ENCODE measurements at places on chromosomes 6 and 20. TPM values are rescaled to one million over a fixed set of nuclear protein-coding genes. Genes with fewer than 3 reads are reported as not detected.

- DNase-seq = no peak
Measured at GRCh38 chr20:47927944-47928343, 142.7 kb upstream of the SULF2 start.

GRCh38 chr6:6640926-6641325 lies 52.4 kb downstream of the LY86 start:
- no peak for DNase-seq

- DNase-seq = peak; percentile 68
Measured at GRCh38 chr6:158908606-158909005, 89.4 kb upstream of the EZR start.

Gene CNR1
- 2.9 TPM for total RNA-seq

DNA sequence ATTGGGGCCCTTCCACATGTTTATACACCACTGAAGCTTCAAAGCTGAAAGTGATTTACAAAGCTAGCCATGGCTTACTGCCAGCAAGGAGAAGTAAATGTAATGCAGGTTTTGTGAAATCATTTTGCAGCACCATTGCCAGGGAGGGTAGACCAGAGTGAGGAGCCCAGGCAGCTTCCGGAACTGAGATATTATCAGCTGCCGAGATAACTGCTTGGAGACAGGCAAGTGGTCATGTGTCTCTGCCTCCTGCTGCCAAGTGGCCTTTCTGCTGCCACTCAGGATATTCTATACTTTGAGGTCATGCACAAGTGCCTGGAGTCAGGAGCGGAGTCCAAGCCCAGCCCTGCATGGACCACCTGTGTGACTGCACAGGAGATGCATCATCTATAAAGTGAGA lies 160.2 kb downstream of the SYNDIG1 start:
- DNase-seq = no peak

Gene ID1
- total RNA-seq = 163 TPM

DNA sequence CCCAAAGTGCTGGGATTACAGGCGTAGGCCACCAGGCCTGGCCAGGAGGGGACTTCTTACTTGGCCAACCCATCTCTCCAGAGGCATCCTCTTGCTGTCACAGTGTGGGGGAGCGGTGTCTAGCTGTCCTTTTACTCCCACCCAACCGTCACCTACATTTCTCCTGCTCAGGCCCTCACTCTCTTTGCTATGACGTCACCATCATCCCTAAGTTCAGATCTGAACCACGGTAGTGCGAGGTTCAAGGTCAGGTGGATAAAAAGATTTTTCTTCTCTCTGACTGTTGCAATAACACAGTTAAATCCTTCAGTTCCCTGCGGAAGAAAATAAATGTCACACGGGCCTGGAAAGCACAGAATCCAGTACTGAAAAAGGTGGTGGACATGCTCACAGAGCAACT lies 7.3 kb upstream of the RAET1L start:
- no peak for DNase-seq

Gene PPP1R16B
- 1.7 TPM for total RNA-seq

- no peak for DNase-seq
Measured at GRCh38 chr6:62746161-62746560, 460.1 kb upstream of the KHDRBS2 start.

DNA sequence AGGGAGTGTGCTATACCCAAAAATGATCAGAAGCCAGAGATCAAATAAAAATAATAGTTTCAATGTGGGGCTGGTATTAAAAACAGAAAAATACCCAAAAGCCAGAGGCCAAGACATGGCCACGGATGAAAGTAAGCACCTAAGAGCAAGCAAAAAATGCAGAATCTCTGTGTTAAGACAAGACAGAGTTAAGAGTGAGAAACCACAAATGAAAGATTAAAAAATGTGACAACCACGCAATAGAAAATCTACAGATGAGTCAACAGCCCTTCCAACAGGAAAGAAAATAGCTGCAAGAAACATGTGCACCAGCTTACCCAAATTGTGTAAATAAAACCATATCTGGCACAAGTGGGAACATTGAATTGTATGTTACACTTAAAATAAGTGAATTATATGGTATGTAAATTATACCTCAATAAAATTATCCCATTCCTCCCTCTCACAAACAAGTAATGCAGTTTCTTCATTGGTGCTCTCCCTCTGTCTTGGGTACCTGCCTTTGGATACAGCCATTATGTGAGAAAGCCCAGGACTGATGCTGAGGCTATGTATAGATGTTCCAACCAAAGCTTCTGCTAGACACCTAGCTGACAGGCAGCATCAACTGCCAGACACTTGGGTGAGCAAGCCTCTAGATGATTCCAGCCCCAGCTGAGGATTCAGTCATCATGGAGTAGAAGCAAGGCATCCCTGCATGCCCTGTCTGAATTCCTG lies 55.3 kb upstream of the UFL1 start:
- DNase-seq = no peak

GRCh38 chr20:54474046-54474445 lies 1.3 kb upstream of the DOK5 start:
- no peak for DNase-seq

DNA sequence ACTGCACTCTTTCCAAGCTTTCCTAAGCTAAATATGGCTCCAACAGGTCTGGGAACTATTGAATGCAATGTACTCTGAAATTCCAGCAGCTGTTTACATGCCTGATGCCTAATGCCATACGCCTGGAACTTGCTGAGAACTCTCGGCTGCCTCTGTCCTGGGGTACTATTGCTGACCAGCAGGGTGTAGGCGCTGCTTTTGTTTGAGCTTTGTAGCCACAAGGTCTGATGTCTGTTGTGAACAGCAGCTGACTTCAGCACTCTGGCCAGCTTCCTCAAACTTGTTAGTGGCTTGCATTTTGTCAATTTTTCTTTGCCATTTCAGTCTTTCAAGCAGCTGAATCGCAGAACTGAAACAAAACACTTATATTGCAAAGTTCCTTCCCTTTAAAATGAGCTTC lies 26.7 kb downstream of the SAYSD1 start:
- no peak for DNase-seq

Gene NKX2-2
- 0.11 TPM for total RNA-seq

Gene GGTLC1
- not detected for total RNA-seq

Gene HLA-F
- 40.4 TPM for total RNA-seq

GRCh38 chr6:113560908-113561307 lies 296.2 kb upstream of the MARCKS start:
- DNase-seq = no peak

- DNase-seq = no peak
Measured at GRCh38 chr20:38589351-38589750, 8.4 kb downstream of the ADIG start.

GRCh38 chr6:44951253-44951747 lies 376.8 kb upstream of the RUNX2 start:
- no peak for DNase-seq

Data from cardiac septum (tissue), 1 donor.